ENCODE measurements at places on chromosomes 6 and 20.

GRCh38 chr6:14915888-14916832, 329.7 kb upstream of the JARID2 start:
- no peak for DNase-seq

GRCh38 chr20:38602185-38602581, 574 bp downstream of the ARHGAP40 start:
- DNase-seq: no peak

- no peak for DNase-seq
Measured at GRCh38 chr20:24656391-24656790, 187.0 kb downstream of the SYNDIG1 start.

GRCh38 chr6:163823577-163823976, 409.1 kb downstream of the QKI start:
- DNase-seq: no peak

DNA sequence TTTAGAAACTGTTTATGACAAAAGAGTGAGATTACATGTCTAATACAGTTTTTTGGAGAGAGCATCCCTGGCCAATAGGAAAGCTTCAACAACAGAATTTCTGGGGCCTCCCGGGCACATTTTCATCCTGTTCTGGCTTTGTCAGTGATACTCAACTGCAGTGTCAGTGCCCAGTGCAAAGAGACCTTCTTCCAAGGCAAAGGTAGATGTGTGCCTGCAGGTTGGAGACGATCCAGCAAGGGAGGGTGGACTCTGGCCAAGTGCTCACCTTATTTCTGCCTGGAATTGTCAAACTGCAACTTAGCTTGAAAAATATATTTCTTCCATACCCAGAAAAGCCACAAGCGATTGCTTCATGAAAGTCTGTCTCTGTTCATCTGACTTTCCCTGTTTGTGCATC, 211.6 kb upstream of the SNX9 start:
- no peak for DNase-seq

DNA sequence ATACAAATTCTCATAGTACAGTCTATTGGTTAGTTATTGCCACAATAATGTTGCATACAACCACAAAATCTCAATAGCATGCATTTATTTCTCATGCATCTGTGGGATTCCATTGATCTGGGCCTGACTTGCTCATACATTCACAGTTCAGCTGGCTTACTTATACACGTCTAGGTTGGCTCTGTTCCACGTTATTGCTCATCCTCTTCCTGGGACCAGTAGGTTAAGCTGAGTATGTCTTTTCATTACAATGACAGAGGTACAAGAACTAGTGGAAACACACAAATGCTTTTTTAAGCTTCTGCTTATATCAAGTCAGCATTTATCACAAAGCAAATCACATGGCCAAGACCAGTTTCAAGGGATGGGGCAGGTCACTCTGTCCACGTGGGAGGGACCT, 485.3 kb upstream of the BTBD3 start:
- DNase-seq: no peak

GRCh38 chr6:150048099-150048498, 20.8 kb downstream of the ULBP3 start:
- no peak for DNase-seq

DNA sequence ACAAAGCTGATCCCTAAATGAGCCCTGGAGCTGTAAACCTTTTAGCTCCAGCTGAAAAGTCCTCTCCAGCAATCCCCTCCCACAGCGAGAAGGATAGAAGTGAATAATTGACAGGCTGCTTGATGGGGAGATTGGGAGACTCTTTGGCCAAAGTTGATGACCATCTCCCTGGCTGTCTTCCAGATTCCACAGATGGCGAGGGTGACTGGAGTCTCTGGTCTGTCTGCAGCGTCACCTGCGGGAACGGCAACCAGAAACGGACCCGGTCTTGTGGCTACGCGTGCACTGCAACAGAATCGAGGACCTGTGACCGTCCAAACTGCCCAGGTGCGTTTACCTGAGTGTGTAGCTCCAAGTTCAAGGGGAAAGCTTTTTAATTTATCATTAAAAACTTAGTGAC, 67.3 kb downstream of the ISM1 start:
- no peak for DNase-seq

GRCh38 chr20:50068041-50068651, 44.8 kb downstream of the UBE2V1 start:
- DNase-seq: no peak

- DNase-seq: no peak
Measured at GRCh38 chr20:49853640-49854039, 41.0 kb downstream of the SLC9A8 start.

DNA sequence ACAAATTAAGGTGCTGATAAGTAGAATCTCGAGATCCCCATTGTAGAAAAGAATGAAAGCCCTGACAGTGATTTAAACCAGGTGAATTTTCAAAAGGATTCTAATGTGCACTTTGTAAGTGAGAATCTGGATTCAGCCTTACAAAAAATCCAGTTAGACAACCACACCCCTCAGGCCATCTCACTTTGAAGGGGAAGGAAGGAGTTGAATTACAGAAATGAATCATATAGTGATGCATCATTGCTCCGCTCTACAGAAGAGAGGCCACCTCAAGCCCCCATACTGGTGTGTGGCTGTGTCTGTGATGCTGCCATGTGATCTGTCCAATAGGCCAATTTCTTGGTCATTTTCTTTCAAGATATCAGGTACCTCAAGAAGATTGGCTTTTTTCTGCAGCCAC, 85.5 kb upstream of the NT5E start:
- DNase-seq: no peak

- DNase-seq: no peak
Measured at GRCh38 chr20:53755733-53756531, 162.3 kb upstream of the ZNF217 start.

- no peak for DNase-seq
Measured at GRCh38 chr6:90870561-90870960, 283.7 kb upstream of the MAP3K7 start.

DNA sequence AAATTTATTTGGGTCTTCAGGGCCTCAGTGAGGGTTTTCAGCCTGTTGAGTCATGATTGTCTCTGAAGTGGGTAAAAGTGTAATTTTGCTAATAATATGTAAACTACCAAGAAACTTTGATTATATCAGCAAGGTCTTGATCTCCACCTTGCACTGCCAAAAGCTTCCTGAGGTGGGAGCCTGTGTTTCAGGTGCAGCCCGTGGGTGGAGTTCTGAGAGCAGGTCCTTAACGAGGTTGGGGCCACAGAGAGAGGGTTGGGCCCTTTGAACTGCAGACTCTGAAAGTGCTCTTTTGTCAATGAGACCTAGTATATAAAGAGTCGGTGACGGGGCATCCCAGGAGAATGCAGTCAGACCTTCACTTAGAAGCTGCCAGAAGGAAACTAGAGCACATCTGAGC, 129.7 kb upstream of the MAP3K4 start:
- DNase-seq: no peak

GRCh38 chr6:159169557-159170332, 545 bp downstream of the FNDC1 start:
- no peak for DNase-seq

DNA sequence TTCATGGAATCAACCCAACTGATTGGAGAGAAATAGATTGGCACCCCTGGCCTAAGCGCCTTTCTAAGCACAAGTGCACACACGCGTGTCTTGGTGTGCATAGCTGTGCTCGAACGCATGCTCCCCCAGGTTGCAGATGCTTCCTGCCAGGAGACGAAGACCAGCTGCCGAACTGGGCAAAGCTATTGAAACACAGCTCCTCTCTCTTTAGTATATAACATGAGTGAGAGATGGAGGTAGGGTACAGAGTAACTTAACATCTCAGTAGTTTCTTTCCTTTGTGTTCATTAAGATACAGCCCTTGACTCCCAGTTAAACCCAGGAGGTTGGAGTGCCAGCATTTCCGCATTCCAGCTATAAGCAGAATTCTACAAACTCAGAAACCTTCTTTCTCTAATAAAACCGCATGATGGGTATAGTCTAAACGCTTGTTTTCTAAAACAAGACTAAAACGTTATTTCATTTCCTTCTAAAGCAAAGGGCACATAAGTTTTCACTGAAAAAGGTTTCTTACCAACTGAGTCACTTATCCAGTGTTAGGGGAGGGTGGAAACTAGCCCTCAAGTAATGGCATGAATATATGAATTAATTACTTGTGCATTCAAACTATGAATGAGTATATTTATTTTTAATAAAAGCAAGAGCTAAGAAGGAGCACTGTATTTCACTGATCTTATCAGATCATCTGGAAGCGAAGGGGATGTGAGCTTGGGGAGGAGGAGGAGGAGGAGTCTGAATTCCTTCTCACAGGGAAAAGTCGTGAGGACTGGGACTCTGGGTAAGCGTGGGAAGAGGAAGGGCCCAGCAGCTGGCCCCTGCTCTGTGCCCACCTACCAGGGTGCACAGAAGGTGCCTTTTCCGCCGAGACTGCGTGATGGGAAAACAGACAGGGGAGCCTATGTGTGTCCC, 179.2 kb downstream of the TMEM242 start:
- DNase-seq: no peak

DNA sequence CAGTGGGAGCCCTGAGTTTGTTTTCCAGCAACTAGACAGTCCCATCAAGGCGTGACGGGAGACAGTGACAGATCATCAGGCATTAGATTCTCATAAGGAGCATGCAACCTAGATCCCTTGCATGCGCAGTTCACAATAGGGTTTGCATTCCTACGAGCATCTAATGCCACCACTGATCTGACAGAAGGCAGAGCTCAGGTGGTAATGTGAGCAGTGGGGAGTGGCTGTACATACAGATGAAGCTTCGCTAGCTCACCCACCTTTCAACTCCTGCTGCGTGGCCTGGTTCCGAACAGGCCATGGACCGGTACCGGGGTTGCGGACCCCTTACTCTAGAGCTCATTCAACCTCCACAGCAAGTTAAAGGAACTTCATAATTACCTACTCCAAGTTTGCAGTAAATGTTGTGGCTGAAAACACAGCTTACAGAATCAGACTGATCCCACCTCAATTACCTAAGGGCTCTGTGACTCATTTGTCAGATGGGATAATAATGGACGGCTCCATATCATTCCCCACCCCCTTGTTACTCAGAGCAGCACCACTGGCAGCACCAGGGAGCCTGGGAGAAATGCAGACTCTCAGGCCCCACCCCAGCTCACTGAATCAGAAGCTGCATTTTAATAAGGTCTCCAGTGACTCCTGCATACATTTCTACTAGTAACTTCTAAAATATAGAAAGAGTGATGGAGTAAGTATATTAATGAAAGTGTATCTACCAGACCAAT, 15.7 kb downstream of the PXMP4 start:
- DNase-seq: no peak

- DNase-seq: no peak
Measured at GRCh38 chr6:163367497-163368183, 46.9 kb upstream of the QKI start.

DNA sequence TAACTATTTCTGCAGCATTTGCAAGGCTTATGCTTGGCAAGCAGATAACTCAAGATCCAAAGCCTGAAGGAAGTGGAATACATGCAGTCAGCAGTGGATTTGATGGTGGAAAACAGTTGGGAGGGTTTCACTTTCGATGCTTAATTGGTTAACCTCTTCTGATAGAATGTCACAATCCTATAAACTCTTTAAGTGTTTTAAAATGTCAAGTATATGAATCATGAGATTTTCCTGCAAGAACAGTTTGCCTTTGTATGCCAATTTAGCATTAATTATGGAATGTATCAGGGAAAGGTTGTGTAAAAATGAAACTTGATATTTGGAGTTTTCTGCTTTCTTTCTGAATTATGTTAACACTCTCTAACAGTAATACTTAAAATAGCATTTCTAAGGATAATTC, 36.6 kb downstream of the NKX2-4 start:
- no peak for DNase-seq

- DNase-seq: no peak
Measured at GRCh38 chr6:112357791-112358190, 10.7 kb downstream of the RFPL4B start.

DNA sequence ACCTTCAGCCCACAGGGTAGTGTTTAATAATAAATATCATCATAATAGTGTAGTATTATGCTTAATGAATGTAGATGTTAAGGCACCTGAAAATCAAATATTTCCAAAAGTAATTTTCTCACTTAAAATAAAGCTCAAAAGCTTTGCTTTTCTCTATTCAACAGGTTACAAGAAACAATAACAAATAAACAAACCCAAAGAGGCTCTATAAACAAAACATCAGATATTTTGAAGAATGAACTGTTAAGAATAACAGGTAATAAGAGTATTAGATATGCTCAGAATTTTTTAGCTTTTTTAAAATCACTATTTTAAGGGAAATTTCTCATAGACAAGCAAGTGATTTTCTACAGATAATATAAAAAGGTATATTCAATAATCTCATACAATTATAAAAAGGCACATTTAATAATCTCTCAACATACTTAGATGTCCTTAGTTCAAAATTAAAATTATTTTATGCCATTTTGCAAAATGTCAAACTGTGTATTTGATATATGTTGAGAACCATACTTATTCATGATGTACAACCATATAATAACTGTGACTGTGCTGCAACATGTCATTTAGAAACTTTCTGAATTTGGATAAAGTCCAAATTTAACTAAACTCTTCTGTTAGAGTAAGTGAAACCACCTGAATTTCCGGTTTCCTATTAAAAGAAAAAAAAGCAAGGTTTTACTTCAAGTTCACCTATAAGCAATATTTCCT, 35.8 kb downstream of the PHIP start:
- no peak for DNase-seq

GRCh38 chr6:113347436-113347835, 509.7 kb upstream of the MARCKS start:
- DNase-seq: no peak

GRCh38 chr20:44601801-44602204, 19.4 kb downstream of the PKIG start:
- no peak for DNase-seq

GRCh38 chr6:34159844-34160243, 14.0 kb upstream of the GRM4 start:
- no peak for DNase-seq

- no peak for DNase-seq
Measured at GRCh38 chr6:34916348-34916967, 27.4 kb downstream of the ANKS1A start.

DNA sequence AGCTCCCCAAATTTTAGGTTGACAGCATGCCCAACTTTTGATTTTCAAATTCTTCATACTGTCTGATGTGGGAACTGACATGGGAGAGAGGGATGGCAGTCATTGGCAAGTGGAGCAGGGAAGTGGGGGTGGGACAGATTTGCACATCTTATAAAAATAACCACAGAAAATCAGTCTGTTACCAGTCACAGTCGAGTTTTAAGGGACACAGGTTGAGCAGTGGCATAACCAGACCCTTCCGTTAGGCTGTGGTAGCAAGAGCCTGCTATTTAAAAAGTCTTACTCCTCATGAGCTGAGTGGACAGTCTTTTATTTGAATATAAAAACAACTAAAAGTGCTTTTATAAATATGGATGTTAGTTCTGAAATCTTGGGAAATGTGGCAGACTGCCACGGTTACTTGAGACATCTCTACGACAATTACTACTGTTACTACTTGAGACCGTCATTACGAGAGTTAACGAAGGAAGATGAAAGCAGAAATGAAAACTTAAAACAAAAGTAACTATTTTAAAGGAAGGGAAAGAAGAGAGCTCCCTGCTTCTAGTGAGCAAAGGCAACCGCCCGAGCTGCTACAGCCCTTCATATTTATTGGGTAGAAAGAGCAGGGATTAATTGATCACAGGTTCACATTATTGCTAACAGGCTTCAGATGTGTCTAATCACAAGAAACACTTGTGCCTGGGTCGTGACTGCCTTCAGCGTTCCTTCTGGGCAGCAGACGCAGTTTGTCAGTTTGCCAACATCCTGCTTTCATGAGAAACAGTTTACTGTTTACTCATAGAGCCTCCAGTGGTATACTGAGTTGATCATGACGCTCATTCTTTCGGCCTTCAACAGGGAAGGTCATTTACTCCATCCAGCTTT, 71.3 kb downstream of the EFHC1 start:
- no peak for DNase-seq

- DNase-seq: no peak
Measured at GRCh38 chr20:61966492-61967244, 99.0 kb downstream of the TAF4 start.
